ENCODE measurements at places on chromosomes 5 and 9. TPM values are rescaled to one million over a fixed set of nuclear protein-coding genes. Genes with fewer than 3 reads are reported as not detected.
A peak's percentile ranks its signal among the peaks of the same experiment; 100 is the strongest.

GRCh38 chr5:71828291-71829040, 109.4 kb downstream of the CARTPT start:
- no peak for DNase-seq

GRCh38 chr9:103894184-103894583, 199.9 kb upstream of the SMC2 start:
- DNase-seq = no peak

The NR2F1-AS1 gene
- total RNA-seq = not detected

The ZNF484 gene
- 7.4 TPM for total RNA-seq

DNA sequence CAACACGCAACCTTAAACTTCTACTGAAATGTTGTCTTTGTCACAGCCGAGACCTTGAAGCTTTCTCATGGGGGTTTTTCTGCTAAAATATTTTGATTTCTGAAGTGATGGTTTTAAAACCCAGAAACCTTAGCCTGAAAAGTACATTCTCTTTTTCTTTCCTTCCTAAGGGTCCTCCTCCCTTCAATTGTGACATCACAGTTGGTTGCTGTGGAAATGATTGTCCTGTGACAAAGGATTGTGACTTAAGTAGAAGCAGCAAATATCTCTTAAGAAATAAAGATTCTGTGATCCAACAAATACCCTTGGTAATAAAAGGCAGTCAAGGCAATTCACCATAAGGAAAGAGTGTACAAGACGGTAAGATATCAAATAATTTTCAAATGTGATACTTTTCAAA, 125.2 kb downstream of the SEMA6A start:
- DNase-seq = no peak

DNA sequence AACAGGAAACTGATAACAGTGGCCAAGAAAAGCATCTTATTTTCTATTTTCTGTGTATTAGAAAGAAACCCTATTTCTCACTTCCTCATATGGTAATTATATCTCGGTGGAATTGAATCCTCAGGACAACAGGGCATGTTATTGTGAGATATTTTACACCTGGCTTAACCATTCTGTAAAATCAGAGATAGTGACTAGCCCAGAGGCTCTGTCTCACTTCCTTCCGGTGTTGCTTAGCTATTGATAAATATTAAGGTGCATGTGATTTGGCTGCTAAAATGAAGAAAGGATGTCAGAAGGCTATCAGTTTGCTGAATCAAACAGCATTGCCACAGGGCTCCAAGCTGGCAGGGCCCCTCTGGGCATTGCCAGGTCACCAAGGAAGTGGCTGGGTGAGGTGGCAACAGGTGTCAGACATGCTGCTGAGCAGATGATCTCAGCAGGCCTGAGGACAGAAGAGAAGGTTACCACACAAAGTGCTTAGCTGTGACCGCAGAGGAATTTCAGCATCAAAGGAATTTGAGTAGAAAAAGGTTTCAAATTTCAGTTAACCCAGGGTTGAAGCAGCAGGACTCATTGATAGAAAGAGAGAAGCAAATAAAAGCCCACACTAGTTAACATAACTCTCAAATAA, 330.7 kb downstream of the PDE4D start:
- no peak for DNase-seq

The COL23A1 gene
- 0.15 TPM for total RNA-seq

DNA sequence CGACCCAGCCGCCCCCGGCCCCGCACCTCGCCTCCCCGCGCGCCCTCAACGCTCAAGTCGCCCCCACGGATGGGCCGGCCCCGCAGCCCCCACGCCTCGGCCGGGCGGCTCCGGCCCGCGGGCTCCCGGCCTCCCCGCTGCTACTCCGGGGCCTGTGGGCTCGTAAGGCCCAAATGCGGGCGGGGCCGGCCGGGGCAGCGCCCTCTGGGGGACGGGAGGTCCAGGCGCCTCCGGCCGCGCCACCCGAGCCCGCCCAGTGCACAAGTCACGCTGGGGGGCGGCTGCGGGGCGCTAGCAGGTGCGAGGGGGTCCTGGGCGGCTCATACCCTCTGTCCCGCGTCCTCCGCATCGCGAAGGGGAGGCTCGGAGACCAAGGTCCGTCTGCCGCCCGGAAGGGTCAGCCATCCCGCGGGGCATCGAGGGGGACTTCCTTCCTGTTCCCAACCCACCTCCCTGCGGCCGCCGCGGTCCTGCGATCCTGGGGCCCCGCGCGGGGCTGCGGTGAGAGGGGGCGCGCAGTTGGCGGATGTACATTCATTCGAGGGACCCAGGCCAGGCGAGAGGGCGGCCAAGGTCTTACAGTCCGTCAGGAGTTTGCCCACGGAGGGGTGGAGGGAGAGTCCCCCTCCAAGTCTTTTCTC, at the start of gene CIZ1:
Gene CIZ1 (minus strand): TSS at position 167 of the 641 bp plus-strand sequence. CDS start 715 bp downstream, outside the sequence.
- DNase-seq = peak; percentile 76

GRCh38 chr5:143041461-143041860, 271.3 kb downstream of the ARHGAP26 start:
- no peak for DNase-seq

DNA sequence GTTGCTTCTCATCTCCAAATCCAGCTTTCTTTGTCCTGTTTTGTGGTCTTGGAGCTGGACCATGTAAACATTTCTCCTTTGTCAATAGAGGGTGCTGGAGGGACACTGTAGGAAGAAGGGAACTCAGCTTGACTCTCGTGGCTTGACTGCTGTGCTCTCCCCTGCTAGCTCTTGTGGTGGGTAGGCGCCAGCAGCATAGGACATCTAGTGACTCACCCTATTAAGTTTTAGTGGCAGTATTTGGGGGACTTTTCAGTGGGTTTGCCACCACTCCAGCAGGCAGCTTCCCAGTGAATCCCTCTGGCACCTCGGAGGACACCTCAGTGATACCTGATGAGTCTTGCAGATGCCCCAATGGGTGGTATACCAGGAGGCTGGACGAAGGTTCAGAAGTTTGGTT, 97.8 kb downstream of the TSSK1B start:
- DNase-seq = no peak

GRCh38 chr9:137351781-137352501, 49.9 kb upstream of the NRARP start:
- DNase-seq = no peak

DNA sequence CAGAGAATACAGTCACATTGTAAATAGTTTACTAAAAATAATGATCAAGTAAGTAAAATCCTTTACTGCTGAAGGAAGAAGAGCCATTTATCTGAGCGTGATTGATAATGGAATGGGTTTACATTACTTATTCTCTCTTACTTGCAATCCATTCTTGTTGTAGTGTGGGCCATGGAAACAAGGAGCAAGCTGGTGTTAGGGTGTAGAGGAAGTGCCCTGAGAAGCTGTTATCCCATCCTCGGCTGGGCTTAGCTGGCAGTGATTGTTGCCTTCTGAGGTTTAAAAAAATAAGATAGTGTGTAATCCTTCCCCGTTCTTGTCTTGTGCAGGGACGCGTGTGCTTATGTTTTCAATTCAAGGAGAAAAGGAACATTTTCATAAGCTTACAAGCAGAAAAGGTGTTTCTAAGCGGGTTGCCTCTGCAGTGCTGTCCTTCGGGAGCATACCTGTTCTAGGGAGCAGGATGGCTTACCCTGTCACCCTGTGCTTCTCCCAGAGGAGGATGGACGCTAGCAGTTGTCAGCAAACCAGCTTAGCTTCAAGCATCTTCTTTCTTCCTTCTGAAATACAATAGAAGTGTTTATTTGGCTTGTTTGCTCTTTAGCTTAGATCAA, 188.3 kb downstream of the ARHGEF28 start:
- DNase-seq = no peak

DNA sequence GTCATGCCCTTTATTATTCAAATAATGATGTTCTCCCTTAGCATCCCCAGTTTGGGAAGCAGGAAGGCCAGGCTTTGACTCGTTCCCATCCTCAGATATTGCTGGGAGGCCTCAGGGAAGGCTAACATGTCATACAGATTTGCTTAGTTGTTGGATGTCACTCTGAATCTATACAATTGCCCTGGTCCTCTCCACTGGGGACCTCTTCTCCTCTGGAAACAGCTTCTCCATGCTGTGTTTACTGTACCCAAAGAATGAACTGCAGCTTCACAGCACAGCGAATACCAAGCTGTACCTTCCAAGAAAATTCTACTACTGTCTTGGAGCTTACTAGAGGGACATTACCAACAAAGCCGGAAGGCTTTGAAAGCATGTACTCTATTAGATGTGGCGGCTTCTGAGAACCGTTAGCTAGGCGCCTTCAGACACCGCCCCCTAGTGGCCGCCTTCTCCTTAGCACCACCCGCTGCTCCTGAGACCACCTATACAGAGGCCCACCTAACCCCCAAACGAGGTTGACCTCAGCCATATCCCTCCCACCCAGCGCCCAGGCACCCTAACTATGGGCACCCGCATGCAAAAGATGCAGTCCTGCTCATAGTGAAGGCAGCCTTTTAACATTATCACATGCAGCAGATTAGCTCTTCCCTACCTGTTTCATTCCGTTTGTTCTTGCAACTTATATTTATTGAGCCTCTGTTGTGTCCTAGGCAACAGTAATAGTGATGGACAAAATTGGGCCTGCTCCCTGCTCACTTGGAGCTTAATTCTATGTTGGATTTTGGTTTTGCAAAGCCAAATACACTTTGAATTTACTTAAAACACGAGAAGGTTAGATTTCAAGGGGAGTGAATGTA, 34.9 kb upstream of the FOXI1 start:
- no peak for DNase-seq

The CCDC187 gene
- not detected for total RNA-seq

GRCh38 chr5:133392448-133392847, 219.9 kb downstream of the FSTL4 start:
- DNase-seq = no peak

The HMMR gene
- total RNA-seq = 118 TPM

GRCh38 chr5:111680737-111681413, 76.1 kb downstream of the NREP start:
- DNase-seq = no peak

DNA sequence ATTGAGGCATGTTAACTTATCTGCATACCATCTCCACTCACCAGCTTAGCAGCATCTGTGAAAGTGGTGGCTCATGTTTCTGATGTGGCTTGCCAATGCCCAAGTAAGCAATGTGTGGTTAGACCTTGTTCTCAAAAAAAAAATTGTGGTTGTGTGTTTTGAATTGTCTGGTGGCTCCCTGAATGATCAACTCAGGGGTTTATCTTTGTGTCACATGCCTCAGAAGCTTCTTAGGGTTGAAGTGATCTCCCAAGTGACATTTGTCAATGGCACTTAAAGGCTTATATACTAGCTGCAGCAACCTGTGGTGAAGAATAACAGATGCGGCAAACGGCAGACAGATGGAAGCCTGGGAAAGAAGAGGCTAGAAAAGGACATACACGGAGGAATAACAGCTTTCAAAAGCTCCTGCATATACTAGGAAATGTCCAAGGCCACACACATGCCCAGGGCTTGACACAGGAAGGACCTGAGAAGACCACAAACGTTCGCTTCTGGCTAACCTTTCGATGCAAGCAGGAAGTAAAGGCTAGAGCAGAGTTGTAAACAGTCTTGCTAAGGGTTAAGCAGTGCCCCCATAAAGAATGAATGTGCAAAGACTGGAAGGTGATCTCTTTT, 42.2 kb upstream of the FSD1L start:
- DNase-seq = peak; percentile 71

- no peak for DNase-seq
These were observed 31.6 kb upstream of the STK32A start for GRCh38 chr5:147203213-147203612.

The LURAP1L gene
- not detected for total RNA-seq

DNA sequence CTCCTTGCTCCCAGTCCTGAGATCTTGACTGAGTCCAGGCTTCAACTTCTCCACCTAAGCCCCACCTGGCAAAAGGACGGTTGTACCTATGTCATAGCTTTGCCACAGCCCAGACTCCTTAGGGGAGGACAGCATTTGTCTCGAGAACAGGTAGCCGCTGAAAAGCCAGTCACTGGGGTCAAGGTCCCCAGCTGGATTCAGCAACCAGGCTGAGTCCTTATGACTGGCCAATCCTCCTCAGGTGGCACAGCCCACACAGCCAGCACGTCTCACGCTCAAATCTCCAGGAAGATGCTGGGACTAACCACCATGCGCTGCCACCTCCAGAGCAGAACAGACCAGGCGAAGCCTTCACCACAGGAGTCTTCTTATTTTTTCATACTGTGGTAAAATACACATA, 27.9 kb upstream of the SMU1 start:
- DNase-seq = no peak

GRCh38 chr5:36982146-36982545, 105.6 kb downstream of the NIPBL start:
- no peak for DNase-seq

The PCDHB9 gene
- not detected for total RNA-seq

GRCh38 chr5:75509956-75510355, 1.5 kb downstream of the CERT1 start:
- DNase-seq = no peak

GRCh38 chr5:159402311-159402710, 72.0 kb upstream of the IL12B start:
- no peak for DNase-seq

- peak; percentile 26 for DNase-seq
These were observed 41.3 kb downstream of the CFAP77 start for GRCh38 chr9:132451276-132451675.

GRCh38 chr5:143014017-143014651, 244.0 kb downstream of the ARHGAP26 start:
- peak; percentile 67 for DNase-seq

The GPR150 gene
- 0.50 TPM for total RNA-seq

DNA sequence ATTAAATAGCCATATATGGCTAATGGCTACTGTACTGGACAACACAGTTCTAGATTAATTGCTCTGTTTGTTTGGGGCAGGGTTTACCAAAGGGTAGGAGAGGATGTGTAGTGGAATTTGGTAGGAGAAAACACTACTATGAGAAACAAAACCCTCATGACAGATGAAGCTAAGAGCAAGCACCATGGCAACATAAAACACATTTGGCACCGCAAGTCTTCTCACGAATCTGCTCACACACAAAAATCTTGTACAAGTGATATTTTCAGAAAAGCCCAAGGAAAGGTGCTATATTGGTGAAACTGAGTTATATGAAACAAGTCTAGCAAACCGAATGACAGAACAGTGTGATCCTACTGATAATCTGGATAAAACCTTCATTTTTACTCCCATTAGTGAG, 38.5 kb downstream of the CSF2 start:
- DNase-seq = no peak

- no peak for DNase-seq
These were observed 8.1 kb upstream of the DAB2 start for GRCh38 chr5:39432696-39433530.

DNA sequence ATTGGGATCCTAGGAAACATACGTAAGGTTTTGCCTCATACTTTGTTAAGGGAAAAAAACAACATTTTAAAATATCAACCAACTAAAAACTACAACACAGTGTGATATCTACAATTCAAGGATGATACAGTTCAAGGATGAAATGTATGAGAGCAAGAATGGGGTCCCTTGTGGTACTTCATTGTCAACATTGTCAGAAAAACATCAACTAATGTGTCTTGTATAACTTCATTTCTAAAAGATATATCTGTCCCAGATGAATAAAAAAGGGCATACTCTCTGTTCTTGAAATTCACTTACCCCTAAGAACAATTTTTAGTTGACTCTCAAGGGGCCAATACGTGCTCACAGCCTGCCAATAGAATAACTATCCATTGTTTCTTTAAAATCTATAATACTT, 1250.5 kb downstream of the PTPRD start:
- no peak for DNase-seq

The TMEM215 gene
- not detected for total RNA-seq

Measured in activated CD4-positive, alpha-beta memory T cell treated with anti-CD3 and anti-CD28 coated beads for 36 hours (primary cell).